ENCODE measurements at places on chromosomes 3 and 15.

GRCh38 chr15:69657626-69658025, 205.0 kb downstream of the RPLP1 start:
- DNase-seq: no peak

GRCh38 chr3:151145713-151146070, 57.3 kb downstream of the GPR171 start:
- DNase-seq: no peak

GRCh38 chr3:190595179-190595795, 81.4 kb downstream of the IL1RAP start:
- no peak for DNase-seq

DNA sequence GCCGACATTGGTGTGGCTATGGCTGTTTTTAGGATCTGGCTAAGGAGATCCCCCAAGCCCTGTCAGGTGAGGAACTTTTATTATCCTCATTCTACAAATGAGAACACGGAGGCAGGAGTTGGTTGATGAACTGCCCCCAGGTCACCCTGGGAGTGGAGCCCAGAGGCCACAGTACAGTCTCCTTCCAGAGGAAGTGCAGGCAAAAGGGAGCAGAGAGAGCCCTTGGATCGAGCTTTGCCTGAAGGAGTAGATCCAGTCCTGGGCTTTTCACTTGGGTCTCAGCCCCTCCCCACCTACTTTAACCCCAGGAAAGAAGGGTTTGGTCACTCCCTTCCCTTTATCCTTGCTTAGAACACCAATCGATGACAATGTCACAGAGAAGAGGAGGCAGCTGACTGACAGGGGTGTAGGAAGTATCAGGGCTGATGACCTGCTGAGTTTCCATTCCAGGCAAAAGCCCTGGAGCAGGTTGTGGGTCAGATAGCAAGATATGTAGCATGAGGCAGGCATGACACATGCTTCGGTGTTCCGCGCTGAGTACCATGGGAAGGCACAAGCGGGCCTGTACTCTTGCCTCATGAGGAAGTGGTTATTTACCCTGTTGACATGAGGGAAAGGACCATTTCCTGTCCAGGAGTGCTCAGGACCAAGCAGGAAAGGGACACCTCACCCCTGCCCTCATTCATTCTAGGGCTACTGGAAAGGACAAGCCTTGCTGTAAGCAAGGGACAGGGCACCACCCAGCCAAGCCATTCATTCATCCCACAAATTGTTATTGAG, 5.8 kb upstream of the PLA2G4D start:
- DNase-seq: no peak
